ENCODE measurements at places on chromosomes 2 and 18. TPM values are rescaled to one million over a fixed set of nuclear protein-coding genes. Genes with fewer than 3 reads are reported as not detected.

DNA sequence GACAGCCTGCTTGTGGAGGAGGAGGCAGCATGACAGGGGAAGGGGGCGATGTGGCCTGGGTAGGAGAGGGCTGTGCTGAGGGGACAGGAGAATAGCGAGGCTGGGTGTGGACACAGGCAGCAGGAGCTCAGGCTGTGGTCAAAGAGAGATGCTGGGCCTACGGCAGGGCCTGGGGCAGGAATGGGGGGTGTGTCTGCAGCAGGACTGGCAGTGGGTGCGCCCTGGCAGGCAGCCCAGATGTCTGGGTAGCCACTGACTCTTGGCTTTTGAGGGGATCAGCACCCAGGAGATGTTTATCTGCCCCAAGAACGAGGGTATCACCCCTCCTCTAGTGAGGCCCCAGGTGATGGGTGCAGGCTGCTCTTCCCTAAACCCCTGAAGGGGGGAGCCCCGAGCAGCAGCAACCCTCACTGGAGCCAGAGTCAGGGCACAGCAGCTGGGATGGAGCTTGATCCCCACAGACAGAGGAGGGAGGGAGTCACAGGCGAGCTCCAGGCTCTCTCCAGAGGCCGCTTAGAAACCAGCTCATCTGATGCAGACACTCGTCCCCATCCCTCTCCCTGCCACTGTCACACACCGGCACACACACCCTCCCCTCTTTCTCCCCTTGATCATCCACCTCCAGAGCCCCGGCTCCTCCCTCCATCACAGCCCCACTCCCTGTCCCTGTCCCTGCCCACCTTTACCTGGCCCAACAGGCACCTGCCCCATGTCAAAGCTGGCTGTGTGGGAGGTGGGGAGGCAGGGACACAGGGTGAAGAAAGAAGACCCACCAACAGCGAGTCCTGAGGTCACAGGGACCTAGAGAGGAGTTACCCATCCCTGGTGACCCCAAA, 29.8 kb upstream of the TNS1 start:
- DNase-seq, result no peak

DNA sequence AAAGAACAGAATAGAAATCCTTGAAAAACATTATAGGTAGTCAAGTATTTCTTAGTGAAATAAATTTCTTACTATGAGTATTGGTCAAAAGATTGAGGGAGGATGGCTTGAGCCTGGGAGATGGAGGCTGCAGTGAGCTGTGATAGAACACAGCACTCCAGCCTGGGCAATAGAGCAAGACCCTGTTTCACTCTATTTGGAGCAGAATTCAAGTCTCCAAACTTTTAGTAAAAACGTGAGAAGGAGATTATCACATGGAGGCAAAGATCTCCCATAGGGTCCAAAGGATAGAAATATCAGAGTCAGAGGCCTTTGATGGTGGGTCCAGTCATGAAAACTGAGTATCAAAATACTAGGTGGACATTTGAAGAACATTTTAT, 2.4 kb upstream of the MYL12A start:
- no peak for DNase-seq

- no peak for DNase-seq
Observed at GRCh38 chr2:207241198-207241597, 75.5 kb upstream of the KLF7 start.

- no peak for DNase-seq
Observed at GRCh38 chr2:53432936-53433335, 334.7 kb upstream of the CHAC2 start.

Gene IKZF2
- 12.7 TPM for total RNA-seq
